NCI-H460 (cell line): ENCODE measurements at places on chromosomes 4 and X.

DNA sequence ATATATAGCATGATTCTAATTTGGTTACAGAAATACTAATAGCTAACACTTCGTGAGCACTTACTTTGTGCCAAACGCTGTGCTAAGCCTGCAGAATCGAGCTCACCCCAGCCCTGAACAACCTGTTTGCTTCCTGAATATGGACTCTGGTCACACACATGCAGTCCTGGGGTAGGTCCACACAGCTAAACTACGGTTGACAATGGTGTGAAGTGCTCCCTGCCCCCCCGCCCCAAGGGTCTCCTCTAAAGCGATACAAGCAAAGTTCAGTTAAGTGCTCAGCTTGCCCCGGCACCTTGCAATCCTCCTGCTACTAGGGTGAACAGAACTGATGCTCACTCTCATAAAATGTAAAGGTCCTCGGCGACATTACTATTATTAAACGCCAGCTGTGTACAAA lies 879 bp downstream of the FOXP3 start:
- no peak for DNase-seq

- no peak for DNase-seq
Measured at GRCh38 chr4:188778905-188779304, 639.7 kb downstream of the TRIML1 start.

GRCh38 chr4:55617587-55618197 lies 18.4 kb downstream of the NMU start:
- DNase-seq, result no peak

DNA sequence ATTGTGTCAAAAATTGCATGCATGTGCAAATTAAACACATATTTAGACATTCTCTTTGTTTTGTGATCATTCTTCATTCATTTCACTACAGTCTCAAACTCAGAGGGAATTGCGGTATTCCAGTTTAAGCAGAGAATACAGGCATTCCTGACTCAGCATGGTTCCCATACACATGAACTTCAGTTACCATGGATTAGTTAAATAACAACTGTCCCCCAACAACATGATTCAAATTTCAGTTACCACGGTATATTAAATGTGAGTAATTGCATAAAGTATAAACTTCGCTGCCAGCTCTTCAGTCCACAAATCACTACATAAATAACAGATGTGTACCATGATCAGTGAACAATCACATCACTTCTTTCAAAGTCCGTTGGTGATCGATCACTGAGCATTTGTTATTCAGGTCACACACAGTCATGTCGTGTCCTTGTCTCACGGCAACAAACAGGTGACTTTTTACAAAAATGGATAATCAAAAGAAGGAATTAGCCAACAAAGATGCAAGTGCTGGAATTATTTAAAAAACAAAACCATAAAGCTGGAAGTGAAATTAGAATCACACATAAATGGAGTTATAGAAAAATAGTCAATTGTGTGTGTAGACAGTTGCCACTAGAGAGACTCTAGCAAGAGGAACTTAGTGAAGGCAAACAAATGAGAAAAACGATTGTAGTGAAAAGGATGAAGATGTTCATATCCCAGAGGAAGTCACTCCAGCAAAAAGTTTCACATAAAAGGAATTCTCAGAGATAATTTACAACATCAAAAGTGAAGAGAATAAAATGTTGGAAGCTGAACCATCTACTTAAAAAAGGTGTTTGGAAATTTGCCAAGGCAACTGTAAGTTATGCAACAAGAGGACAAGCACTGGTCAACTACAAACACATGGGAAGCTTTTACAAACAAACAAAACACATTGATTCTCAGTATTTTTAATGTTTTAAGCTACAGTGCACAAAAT lies 138.6 kb upstream of the SMARCAD1 start:
- no peak for DNase-seq

GRCh38 chr4:76513482-76513881 lies 78.5 kb downstream of the SHROOM3 start:
- no peak for DNase-seq

DNA sequence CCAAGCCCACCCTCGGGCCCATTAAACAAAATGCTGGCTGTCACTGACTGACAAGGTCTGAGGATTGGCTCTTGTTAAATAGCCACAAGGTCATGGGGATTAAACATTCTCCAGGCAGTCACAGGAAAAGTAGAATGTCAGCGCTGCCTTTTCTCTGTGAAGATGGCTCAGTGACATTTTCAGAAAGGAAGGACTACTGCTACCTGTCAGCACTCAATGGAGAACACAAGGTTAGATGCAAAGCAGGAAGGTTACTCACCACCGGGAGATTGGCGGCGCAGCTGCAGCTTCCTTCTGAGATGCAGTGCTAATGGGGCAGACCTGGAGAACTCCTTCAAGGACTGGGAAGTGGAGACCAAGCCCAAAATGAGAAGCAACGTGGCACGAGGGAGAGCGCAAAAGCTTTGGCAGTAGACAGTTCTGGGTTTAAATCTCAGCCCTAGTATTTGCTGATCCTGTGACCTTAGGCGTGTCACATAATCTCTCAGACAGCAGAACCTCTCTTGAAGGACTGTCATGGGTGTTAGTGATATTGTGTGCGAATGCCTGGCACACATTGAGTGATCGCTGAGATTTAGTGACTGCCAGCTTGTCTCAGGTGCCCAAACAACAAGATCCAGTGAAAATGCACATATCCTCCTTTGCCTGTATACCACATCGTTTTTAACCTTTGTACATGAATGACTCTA lies 213.1 kb upstream of the BOD1L1 start:
- no peak for DNase-seq

GRCh38 chrX:133881007-133881406 lies 104.4 kb downstream of the GPC3 start:
- no peak for DNase-seq

DNA sequence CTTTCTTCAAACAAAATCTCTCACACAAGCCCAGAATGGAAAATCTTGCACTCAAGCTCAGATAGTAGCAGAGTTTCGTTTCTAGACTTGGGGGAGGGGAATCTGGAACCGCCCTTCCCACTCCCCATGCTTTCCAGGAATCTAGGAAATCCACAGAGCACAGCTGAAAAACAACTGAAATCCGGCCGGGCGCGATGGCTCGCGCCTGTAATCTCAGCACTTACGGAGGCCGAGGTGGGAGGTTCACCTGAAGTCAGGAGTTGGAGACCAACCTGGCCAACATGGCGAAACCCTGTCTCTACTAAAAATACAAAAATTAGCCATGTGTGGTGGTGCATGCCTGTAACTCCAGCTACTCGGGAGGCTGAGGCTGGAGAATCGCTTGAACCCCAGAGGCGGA lies 127.3 kb upstream of the SLC34A2 start:
- no peak for DNase-seq

GRCh38 chr4:128823025-128823661 lies 13.6 kb downstream of the JADE1 start:
- DNase-seq, result peak; percentile 15

GRCh38 chr4:139826426-139826825 lies 160.8 kb downstream of the MGST2 start:
- DNase-seq, result no peak
